CD4-positive, alpha-beta T cell treated with Interleukin-17A for 1 hour (primary cell): ENCODE measurements at places on chromosomes 1 and 21.

DNA sequence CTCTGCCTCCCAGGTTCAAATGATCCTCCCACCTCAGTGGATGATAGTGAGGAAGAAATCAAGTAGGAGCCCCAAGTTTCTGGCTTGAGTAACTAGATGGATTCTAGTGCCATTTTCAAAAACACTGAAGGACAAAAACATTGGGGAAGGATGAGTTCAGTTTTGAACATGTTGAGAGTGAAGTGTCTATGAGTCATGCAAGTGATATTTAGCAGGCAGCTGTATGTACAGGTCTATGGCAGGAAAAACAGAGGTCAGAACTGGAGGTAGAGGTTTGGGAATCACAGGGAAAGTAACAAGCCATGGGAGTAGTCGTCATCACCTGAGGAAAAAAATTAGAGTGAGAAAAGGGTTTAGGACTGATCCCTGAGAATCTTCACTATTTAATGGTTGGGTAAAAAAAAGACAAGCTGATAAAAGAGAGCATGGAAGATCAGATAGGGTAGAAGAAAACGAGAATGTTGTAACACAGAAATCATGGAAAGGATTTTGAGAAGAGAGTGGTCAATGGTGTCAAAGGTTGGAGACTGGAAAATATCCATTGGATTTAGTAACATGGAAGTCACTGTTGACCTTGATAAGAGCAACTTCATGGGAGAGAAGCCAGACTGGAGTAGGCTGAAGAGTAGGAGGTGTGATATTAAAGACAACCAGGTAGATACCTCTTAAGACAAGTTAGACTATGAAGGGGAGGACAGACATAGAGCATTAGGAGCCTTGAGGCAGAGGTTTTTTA is 53.1 kb downstream of the DIPK1A start:
- DNase-seq: no peak

DNA sequence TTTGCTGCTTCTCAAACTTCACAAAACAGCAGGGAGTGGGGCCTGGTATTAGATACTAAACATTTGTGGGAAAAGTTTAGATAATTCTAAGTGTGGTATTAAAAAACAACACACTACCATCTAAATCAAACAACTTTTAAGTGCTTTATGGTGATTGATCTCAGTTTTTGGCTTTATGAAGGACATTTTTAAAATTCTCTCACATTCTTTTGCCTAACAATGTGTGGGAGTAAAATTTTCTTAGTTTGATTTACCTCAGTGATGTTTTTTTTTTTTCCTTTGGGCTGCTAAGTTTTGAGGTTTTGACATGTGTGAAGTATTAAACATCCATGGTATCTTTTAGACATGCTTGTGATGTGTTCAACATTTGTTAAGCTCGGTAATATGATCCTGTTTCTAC is 116.2 kb downstream of the DISP1 start:
- no peak for DNase-seq

GRCh38 chr1:207417076-207417475 is 37.1 kb upstream of the CR2 start:
- no peak for DNase-seq

DNA sequence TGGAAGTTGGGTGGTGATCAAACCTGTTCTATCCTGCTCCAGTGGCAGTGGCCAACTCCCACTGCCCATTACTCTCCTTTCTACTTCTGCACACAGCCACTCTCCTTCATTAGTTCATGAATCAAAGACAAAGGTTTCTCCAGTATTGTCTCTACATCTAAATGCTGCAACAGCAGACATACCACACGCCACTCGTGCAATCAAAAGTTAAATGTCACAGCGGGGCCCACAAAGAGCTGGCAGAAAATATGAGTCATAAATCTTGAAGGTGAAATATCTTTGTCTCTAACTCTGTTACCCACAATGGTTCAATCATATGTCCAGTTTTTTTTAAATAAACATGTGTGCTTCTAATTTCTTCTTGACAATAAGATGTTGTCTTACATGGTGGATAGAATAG is 13.3 kb downstream of the APCS start:
- no peak for DNase-seq

- DNase-seq: no peak
These were observed 489.0 kb downstream of the USP25 start for GRCh38 chr21:16218682-16219343.

DNA sequence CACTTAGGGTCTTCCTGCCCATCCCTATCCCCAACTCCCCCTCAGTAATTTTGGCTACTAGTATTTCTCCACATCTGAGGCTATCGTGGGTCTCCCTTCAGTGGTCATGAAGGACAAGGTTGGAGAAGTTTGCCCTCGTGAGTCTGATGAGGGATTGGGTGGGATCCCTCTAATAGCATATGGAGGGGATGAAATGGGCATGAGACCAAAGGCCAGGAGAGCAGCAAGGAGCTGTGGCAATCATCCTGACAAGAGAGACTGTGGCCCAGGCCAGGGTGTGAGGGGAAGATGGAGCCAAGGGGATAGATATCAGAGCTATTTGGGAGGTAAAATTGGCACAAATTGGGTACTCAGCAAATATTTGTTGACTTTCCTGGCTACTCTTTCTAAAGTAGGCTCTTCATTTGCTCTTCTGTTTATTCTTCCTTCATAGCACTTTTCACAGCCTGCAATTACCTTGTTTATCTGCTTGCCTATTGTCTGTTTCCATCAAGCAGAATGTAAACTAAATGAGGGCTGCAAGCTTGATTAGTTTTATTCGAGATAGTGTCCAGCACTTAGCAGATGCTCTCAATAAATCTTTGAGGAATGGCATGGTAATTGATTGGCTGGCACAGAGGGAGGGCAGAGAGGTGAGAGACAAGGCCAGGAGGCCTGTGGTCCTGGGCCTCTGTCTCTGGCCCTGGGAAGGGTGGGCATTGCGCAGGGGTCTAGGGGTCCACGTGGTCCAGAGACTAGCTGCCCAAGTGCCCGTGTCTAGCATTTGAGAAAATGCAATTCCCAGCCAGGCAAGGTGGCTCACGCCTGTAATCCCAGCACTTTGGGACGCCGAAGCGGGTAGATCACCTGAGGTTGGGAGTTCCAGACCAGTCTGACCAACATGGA is 1.5 kb upstream of the PLK3 start:
- no peak for DNase-seq

GRCh38 chr1:186806477-186806876 is 22.3 kb upstream of the PLA2G4A start:
- DNase-seq: no peak

DNA sequence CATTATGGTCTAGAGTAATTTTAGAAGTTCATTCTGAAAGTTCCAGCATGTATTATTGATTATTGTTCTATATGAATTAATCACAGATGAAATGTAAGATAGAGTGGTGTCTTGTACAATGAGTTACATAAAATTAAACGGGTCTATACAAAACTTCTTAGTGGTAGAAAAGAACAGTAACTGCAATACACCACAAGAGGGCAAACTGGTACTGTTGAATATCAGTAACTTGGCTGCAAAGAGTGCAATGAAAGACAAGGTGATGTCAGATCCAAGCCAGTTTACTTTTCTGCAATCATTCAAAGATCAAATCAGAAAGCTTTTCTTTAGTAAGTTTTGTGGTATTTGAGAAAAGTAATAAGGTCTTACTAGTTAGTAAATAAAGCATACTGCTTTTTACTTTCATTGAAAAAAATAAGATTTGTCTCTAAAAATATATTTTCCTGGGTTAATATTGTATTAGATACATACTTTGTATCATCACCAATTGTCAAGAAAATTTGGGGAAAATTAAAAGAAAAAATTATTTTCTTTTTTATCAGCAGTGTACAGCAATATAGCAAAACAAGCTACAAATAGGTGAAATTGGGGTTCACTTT is 66.4 kb upstream of the BTG3 start:
- DNase-seq: peak; percentile 82

GRCh38 chr1:5649795-5650194 is 342.4 kb downstream of the NPHP4 start:
- no peak for DNase-seq

GRCh38 chr21:45496968-45497845 is 45.0 kb downstream of the SLC19A1 start:
- no peak for DNase-seq

DNA sequence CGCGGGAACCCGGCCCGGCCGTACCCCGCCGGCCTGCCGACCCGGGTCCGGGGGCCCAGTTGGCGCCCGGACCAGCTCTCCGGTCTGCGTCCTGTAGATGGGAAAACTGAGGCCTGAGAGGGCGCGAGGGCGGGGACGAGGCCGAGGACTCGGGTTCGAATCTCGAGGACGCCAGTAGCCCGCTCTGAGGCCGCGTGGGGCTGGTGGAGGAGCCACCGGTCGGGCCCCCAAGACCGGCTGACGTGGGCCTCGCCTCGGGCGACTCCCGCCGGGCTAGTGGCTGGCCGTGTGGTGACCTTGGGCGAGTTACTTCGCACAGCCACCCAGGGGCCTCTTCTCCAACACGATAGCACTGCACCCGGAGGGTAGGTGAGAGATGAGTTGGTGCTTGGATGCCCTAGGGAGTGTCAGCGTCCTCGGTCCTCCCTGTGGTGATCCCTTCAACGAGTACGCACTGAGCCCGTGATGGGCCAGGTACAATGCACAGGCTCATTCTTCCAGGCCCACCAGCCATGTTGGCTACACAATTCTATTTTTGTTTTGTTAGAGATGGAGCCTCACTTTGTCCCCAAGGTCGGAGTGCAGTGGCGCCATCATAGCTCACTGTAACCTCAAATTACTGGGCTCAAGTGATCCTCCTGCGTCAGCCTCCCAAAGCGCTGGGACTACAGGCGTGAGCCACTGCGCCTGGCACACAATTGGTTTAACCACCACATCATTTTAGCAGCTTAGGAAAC is 404 bp upstream of the SCMH1 start:
- peak; percentile 17 for DNase-seq

GRCh38 chr1:174815036-174815435 is 184.7 kb upstream of the CACYBP start:
- DNase-seq: no peak

DNA sequence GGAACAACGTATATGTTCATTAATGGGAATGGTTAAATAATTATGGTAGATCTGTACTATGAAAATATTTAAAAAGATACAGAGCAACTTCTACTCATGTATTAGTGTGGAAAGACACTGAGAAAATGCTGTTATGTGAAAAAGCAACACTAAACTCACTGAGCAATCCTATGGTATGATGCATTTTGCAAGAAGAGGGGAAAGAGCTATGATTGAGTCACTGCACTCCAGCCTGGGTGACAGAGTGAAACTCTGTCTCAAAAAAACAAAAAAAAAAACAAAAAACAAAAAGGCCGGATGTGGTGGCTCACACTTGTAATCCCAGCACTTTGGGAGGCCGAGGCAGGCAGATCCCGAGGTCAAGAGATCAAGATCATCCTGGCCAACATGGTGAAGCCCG is 44.4 kb downstream of the ATP5PO start:
- no peak for DNase-seq
